H9 (cell line): ENCODE measurements at places on chromosomes 3 and 15. TPM values are rescaled to one million over a fixed set of nuclear protein-coding genes. Genes with fewer than 3 reads are reported as not detected.

The NPAP1 gene
- 0.04 and 0.07 TPM in 2 replicates for total RNA-seq

The EXD1 gene
- total RNA-seq: not detected in 2 replicates

The UPK1B gene
- total RNA-seq: 0.33 and 1.0 TPM in 2 replicates

DNA sequence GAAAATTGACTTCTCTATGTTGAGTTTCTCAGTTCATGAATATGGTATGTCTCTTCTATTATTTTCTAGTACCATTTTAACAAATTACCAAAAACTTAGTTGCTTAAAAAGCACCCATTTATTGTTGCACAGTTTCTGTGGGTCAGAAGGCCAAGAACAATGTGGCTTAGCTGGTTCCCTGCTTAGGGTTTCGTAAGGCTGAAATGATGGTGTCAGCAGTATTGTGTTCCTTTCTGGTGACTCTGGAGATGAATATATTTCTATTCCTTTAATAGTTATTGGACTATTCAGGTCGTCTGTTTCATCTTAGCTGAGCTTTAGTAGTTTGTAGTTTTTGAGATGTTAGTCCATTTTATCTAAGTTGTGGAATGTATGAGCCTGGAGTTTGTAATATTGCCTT lies 44.9 kb downstream of the IL1RAP start:
- H3K4me1 ChIP-seq: peaks cover 4% of the 10 kb centered on the region; the same call in 1 of the 2 replicates
- no peak overlapping the region for H3K27ac ChIP-seq
- DNase-seq: no peak
- H3K4me3 ChIP-seq: no peak overlapping the region
- no peaks in the 10 kb centered on the region for H3K36me3 ChIP-seq

- H3K4me1 ChIP-seq: peaks cover 3% of the 10 kb centered on the region; the same call in 1 of the 2 replicates
- no peak overlapping the region for H3K4me3 ChIP-seq
- no peaks in the 10 kb centered on the region for H3K36me3 ChIP-seq
- DNase-seq: no peak
- no peak overlapping the region for H3K27ac ChIP-seq
- H3K27me3 ChIP-seq: no peaks in the 10 kb centered on the region
Observed at GRCh38 chr3:105503191-105503593, 136.5 kb downstream of the ALCAM start.

DNA sequence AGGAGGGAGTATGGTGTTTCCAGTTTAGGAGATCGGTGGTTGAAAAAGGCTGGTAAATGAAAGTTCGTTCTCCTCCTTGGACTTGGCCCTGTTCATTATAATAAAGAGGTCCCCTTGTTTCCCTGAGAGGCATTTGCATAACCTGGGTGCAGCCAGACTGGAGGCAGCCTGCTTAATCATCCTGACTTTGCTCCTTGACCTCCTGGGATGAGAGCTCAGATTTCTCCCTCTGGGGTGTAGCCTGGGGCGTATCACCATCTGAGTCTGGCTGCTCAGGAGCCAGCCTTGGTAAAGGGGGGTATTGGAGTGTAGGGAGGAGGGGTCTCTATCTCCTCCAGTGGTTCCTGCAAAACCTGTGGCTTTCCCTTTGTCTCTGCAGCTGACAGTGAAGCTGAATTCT lies 21.3 kb upstream of the ACAD9 start:
- no peak overlapping the region for H3K27ac ChIP-seq
- no peaks in the 10 kb centered on the region for H3K4me1 ChIP-seq
- no peak overlapping the region for H3K4me3 ChIP-seq
- no peaks in the 10 kb centered on the region for H3K27me3 ChIP-seq
- peaks cover 47% of the 10 kb centered on the region for H3K36me3 ChIP-seq

DNA sequence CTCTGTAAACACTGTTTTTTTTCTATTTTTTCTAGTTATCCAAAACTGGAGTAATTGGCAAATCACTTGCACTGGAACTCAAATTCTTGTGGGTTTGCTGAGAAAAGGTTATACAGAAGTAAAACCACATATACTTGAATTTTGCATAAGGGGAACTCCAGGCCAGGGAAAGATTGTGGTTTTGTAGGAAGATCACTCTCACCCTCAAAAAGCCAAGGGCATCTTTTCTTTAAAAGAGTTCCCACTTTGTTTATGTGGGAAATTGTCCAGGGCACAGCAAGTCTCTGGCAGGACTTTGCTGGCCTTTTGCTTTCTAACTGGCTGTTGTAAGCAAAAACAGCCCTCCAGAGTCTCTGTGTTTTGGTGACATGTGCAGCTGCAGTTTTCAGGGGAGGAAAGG lies 340.3 kb upstream of the RBMS3 start:
- no peak overlapping the region for H3K4me3 ChIP-seq
- no peaks in the 10 kb centered on the region for H3K4me1 ChIP-seq
- no peak for DNase-seq
- H3K36me3 ChIP-seq: no peaks in the 10 kb centered on the region

DNA sequence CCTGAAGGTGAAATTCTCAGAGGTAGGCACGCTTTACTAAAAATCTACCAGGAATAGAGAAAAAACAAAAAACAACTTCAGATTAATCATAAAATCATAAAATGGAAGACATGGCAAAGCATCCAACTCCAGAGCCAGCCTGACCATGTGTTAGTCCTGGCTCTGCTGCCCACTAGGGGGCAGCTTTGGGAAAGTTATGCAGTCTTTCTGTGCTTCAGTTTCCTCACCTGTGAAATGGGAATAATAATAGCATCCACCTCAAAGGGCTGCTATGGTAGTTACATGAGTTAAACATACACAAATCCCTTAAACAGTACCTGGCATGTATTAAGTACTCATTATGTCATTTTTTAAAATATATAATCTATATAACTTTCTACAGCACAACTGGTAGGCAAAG lies 52.3 kb downstream of the WNT5A start:
- H3K27ac ChIP-seq: no peak overlapping the region
- H3K27me3 ChIP-seq: no peaks in the 10 kb centered on the region
- H3K4me1 ChIP-seq: no peaks in the 10 kb centered on the region
- peak; percentile 43 for DNase-seq
- no peaks in the 10 kb centered on the region for H3K36me3 ChIP-seq

DNA sequence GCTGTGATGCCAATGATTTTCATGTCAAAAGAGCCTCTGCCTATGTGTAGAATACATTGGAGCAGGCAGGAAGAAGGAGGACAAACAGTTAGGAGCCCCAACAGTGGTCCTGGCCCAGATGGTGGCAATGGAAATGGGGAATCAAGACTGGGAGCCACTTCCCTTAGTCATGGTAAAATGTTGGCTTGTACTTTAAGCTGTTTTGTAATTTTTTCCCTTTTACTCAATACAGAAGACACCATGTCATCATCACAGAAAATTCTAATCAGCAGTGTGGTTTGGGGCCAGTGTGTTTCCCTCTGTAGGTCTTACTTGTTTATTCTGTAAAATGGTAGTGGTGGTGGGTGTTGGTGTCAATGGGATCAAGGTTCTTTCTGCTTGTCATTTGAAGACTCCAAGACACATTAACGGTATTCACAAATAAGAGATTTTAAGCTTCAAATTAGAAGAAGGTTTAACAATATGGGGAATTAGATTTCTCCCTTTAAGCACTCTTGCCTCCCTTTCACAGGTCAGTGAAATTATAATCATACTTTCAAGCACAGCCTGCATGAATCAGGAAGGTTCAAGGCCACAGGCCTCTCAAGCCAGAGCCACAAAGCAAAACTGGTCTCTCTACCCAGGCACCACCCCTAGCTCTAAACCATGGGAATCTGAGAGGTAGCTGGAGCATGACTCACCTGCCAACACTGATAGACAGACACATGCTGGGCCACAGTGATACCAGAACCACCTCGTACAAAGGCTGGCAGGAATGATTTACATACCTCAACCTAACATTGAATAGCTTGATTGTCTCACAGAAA lies 24.9 kb downstream of the SIAH2 start:
- peak; percentile 57 for DNase-seq
- no peak overlapping the region for H3K27ac ChIP-seq
- no peaks in the 10 kb centered on the region for H3K27me3 ChIP-seq
- H3K4me3 ChIP-seq: no peak overlapping the region
- 0 out of 2 replicates have a peak, but pooled peaks cover 4% of the 10 kb centered on the region for H3K4me1 ChIP-seq

DNA sequence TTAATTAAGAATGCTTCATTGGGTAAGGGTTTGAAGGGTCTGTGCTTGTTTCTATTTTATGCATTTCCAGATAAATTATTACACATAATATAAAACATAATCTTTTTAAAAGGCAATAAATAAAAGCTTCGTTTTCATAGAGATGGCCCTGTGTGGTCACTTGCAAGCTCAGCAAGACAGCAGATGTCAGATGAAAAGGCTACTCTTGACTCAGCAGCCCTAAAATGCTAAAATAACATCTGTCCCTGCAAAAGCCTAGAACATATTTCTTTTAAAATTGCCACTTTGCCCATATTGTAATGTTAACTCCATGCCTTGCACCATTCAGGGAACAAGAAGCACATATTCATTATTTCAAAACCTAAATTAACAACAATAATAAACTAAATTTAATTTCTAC lies 349.4 kb downstream of the CNTN3 start:
- H3K36me3 ChIP-seq: no peaks in the 10 kb centered on the region
- H3K4me1 ChIP-seq: no peaks in the 10 kb centered on the region
- H3K27ac ChIP-seq: no peak overlapping the region

DNA sequence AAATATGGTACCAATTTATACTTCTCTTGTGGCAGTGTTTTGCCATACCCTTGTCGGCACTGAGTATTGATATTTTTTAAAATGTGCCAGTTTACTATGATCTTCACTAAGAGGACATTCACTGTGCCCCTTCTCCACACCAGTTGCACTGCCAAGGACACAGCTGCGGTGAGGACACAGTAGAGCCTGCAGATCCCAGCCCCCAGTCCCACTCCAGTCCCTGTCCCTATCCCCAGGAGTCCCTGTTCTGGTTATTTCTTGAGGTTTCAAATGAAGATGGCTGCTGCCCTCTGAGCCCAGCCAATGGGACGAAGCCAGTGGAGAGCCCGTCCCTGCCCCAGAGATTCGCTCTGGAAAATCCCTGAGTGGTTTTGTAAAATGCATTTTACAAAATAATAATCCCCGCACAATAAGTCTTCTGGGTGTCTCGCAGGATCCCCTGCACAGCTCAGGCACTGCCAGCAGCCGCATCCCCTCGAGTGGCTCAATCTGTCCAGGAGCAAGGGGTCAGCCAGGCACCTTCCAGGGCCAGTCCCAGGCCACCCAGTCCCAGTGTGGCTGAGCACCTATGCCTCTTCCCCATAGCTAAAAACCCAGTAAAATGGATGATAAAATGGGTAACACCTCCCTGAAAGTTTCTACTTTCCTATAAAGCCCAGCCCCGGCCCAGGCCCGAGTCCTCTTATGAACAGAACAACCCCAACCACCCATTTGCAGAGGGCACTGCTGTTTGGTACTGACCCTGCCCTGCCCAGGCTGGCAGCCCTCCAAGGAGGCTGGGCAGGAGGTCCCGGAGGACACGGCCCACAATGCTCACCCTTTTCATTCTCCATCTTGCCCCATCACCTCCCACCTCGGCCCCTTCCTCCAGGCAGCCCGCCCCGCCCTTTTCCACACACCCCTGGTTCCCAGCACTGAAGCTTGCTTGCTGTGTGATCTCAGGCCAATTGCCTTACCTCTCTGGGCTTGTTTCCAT lies 91.1 kb downstream of the VGLL4 start:
- H3K27ac ChIP-seq: no peak overlapping the region
- H3K36me3 ChIP-seq: peaks cover 24% of the 10 kb centered on the region
- H3K4me3 ChIP-seq: no peak overlapping the region
- DNase-seq: no peak

DNA sequence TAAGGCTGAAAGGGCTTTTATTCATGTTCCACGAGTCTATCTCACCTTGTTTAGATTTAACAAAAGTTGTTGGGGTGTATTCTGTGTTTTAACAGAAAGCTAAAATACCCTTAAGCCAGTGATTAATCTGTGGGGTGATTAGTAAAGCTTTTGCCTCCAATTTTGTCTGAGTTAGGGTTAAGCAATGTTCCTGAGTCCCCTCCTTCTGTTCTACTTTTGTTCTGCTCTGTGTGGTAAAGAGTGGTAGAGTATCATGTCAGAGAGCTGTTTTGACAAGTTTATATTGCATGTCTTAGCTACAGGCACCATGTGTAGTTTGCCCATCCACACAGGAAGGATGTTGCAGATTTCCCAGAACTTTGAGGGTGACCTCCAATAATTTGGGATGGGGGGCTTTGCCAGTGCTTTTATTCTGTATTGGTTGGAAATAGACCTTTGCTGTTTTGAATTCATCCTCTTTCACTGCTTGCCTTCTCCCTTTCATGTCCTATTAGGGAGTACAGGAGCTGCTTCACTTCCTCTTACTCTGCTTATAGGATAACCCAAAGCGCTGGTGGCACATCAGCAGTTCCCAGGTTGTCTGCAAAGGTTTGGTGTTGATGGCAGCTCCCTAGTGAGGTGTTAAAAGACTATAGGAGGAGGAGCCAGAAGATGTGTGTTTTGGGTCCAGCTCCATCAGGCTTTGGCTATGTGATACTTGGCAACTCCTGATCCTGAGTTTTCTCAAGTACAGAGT lies 7.4 kb downstream of the PDE8A start:
- no peak overlapping the region for H3K27ac ChIP-seq
- DNase-seq: no peak
- no peak overlapping the region for H3K4me3 ChIP-seq
- H3K27me3 ChIP-seq: no peaks in the 10 kb centered on the region
- H3K36me3 ChIP-seq: no peaks in the 10 kb centered on the region

DNA sequence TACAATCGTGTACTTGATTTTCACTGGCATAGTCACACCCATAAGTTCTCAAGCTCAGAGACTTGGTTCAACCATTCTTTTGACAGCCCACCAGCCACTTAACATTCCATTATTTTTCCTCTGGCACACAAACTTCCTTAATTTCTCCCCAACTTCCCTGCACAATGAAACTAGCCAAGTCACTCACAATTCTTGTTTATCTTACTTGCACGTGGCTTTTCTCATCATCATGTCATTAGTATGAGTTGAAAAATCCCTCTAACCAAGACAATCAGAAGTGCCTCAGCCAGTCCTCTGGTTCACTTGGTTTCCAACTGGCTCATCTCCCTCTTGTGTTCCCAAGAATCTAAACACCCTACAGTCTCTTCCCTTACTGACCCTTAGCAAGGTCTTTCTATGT lies 110.5 kb upstream of the PTPRG start:
- H3K4me1 ChIP-seq: no peaks in the 10 kb centered on the region
- no peaks in the 10 kb centered on the region for H3K27me3 ChIP-seq
- DNase-seq: no peak
- no peak overlapping the region for H3K4me3 ChIP-seq
- H3K36me3 ChIP-seq: no peaks in the 10 kb centered on the region
- no peak overlapping the region for H3K27ac ChIP-seq

GRCh38 chr3:45980819-45981218 lies 14.8 kb downstream of the FYCO1 start:
- H3K27me3 ChIP-seq: no peaks in the 10 kb centered on the region
- H3K27ac ChIP-seq: no peak overlapping the region
- H3K36me3 ChIP-seq: peaks cover 61% of the 10 kb centered on the region
- no peak overlapping the region for H3K4me3 ChIP-seq
- DNase-seq: no peak

- DNase-seq: no peak
- H3K4me3 ChIP-seq: no peak overlapping the region
- no peaks in the 10 kb centered on the region for H3K27me3 ChIP-seq
Observed at GRCh38 chr15:73794443-73795133, 41.4 kb upstream of the INSYN1 start.

- DNase-seq: no peak
- no peaks in the 10 kb centered on the region for H3K27me3 ChIP-seq
- H3K4me1 ChIP-seq: no peaks in the 10 kb centered on the region
- no peak overlapping the region for H3K4me3 ChIP-seq
- no peak overlapping the region for H3K27ac ChIP-seq
Observed at GRCh38 chr15:83999396-84000135, 236.0 kb upstream of the GOLGA6L4 start.
